Fibroblast of lung (primary cell): ENCODE measurements at places on chromosomes 3 and 15. TPM values are rescaled to one million over a fixed set of nuclear protein-coding genes. Genes with fewer than 3 reads are reported as not detected.

DNA sequence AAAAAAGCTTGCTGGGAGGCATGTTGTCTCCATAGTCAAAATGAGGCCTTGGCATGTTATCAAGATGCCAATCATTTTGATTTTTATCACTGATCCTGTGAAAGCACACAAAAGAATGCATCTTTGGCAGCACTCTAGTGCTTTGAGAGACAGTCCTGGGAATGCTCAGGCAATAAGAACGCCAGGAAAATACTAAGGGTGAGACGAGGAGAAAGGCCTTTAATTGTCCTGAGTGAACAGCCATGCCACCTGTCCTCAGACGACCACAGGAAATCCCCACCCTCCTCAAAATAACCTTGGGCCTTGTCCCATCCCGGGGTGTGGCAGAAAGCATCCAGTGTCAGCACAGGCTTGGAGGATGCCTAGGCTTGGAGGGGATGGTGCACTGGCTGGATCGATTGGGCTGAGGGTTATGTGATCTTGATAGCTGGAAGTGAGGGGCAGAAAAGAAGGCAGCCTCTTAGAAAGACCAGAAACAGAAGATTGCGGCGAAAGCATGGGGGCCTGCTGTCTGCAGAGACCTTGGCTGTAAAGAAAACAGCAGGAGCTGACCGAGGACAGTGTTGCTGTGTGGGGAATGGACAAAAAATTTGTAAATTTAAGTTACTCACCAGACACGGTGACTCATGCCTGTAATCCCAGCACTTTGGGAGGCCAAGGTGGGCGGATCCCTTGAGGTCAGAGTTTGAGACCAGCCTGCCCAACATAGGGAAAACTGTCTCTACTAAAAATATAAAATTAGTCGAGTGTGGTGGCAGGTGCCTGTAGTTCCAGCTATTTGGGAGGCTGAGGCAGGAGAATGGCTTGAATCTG lies 7.3 kb downstream of the TMEM158 start:
- H3K36me3 ChIP-seq = peaks cover 1% of the 10 kb centered on the region
- H3K4me3 ChIP-seq = no peak overlapping the region
- no peaks in the 10 kb centered on the region for H3K27me3 ChIP-seq
- peaks cover 8% of the 10 kb centered on the region for H3K4me1 ChIP-seq
- DNase-seq = peak; percentile 70
- peak overlapping the region; percentile 59 for H3K27ac ChIP-seq

DNA sequence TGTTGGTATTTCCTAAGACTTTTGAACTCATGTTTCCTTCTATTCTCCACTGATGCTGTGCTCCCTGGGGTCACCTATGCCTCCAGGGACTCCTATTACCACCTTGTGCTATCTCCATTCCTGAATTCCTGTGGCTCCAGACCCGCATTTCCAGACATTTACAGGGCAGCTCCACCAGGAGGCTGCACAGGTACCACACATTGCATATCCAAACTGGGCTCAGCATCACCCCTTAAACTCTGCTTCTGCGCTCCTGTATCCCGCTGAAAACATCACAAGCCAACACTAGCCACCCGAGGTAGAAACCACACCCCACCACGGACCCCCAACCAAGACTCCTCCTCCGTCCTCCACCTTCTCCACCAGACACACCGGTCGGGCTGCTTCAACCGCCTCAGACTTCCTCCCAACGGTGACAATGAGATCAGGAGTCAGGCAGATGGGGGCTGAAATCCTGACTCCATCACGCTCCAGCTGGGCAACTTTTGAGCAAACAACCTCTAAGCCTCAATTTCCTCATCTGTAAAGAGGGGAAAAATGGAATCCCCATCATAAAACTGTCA lies 10.4 kb downstream of the TNK2 start:
- H3K36me3 ChIP-seq = no peaks in the 10 kb centered on the region
- no peak overlapping the region for H3K4me3 ChIP-seq
- no peaks in the 10 kb centered on the region for H3K27me3 ChIP-seq
- no peak overlapping the region for H3K27ac ChIP-seq

The IMPG2 gene
- total RNA-seq = 0.33 and 0.51 TPM in 2 replicates

The PRSS50 gene
- total RNA-seq = not detected in 2 replicates

The CPN2 gene
- not detected in 2 replicates for total RNA-seq

The ELL3 gene
- total RNA-seq = 6.7 and 10.1 TPM in 2 replicates

The TLR9 gene
- total RNA-seq = under 0.01 TPM in 1 of 2 replicates, not detected in the other

DNA sequence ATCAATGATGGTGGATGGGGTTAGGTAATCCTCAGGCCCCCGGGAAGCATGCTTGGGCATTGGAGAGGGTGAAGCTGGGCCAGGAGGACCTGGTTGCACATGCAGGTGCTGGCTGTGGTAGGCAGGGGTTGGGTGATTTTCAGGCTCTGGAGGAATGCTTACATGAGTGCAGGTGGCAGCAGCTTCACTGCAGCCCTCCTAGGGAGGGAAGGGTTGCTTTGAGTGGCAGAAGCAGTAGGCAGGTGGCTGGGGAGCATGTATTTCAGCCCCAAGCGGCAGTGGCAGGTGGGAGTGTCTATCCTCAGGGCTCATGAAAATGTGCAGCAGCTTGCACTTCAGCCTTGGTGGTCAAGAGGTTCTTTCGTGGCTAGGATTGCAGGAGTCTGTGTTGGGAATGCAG lies 230.0 kb upstream of the CTNNB1 start:
- no peaks in the 10 kb centered on the region for H3K27me3 ChIP-seq
- H3K4me3 ChIP-seq = no peak overlapping the region
- no peak overlapping the region for H3K27ac ChIP-seq
- no peaks in the 10 kb centered on the region for H3K36me3 ChIP-seq
- H3K4me1 ChIP-seq = peaks cover 5% of the 10 kb centered on the region

GRCh38 chr3:123409443-123410148 lies 39.3 kb downstream of the ADCY5 start:
- no peak for DNase-seq
- H3K36me3 ChIP-seq = no peaks in the 10 kb centered on the region
- no peak overlapping the region for H3K27ac ChIP-seq

DNA sequence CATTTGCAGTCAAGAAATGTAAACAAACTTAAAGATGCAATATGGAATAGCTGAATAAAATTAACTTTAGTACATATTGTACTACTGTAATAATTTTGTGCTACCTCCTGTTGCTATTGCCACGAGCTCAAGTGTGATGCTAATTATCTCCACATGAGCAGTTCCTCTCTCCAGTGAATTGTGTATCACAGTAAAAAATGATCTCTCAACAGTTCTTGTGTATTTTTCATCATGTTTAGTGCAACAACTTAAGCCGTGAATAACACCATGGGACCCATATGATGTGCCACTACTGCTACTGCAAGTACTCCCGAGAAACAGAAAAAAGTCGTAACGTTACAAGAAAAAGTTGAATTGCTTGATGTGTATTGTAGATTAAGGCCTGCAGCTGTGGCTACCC lies 12.4 kb downstream of the RIOX2 start:
- DNase-seq = no peak
- peaks cover 4% of the 10 kb centered on the region for H3K36me3 ChIP-seq
- peaks cover 9% of the 10 kb centered on the region for H3K4me1 ChIP-seq
- H3K27me3 ChIP-seq = no peaks in the 10 kb centered on the region
- no peak overlapping the region for H3K4me3 ChIP-seq

The EPHA3 gene
- 0.26 and 0.99 TPM in 2 replicates for total RNA-seq

- no peak overlapping the region for H3K27ac ChIP-seq
- no peaks in the 10 kb centered on the region for H3K36me3 ChIP-seq
- H3K4me1 ChIP-seq = no peaks in the 10 kb centered on the region
- DNase-seq = peak; percentile 4
- no peaks in the 10 kb centered on the region for H3K27me3 ChIP-seq
Observed at GRCh38 chr3:48765376-48765775, 48.4 kb upstream of the IP6K2 start.

The PRR23B gene
- not detected in 2 replicates for total RNA-seq

DNA sequence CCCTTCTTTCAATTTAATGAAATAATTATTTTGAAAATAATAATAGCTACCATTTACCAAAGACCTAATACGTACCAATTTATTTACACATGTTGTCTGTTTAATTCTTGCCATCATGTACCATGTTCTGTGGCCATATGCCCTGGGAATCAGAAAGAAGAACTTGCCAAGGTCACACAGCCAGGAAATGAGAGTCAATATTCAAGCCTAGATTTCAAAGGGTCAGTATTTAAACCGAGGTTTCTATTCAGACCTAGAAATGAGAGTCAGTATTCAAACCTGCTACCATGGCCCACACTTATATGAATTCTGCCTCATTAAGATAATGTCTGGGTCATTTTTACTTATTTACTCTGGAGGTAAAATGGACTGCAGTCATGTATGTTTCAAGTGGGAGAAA lies 103.6 kb upstream of the TBL1XR1 start:
- H3K36me3 ChIP-seq = no peaks in the 10 kb centered on the region
- no peak overlapping the region for H3K4me3 ChIP-seq
- no peaks in the 10 kb centered on the region for H3K27me3 ChIP-seq
- no peaks in the 10 kb centered on the region for H3K4me1 ChIP-seq
- H3K27ac ChIP-seq = no peak overlapping the region
- DNase-seq = no peak

The CCDC71 gene
- total RNA-seq = 16.4 and 17.8 TPM in 2 replicates

DNA sequence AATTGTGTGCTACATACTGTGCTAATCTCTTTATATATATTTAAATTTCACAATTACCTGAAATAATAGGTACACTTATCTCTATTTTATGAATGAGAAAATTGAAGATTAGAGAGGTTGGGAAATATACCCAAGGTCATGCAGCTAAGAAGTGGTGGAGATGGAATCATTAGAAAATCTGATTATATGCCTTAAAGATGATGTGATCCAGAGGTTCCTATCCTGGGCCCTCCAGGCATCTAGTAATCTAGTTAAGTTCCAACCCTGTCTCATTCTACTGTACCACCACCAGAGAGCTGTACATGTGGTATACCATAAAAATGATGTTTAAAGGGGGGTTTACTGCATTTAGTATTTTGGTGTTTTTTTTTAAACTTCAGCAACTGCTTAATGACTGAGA lies 40.7 kb downstream of the SYN2 start:
- no peak for DNase-seq
- H3K4me3 ChIP-seq = no peak overlapping the region
- H3K27ac ChIP-seq = no peak overlapping the region
- no peaks in the 10 kb centered on the region for H3K4me1 ChIP-seq
- H3K36me3 ChIP-seq = no peaks in the 10 kb centered on the region

The PTX3 gene
- total RNA-seq = 464 and 549 TPM in 2 replicates

DNA sequence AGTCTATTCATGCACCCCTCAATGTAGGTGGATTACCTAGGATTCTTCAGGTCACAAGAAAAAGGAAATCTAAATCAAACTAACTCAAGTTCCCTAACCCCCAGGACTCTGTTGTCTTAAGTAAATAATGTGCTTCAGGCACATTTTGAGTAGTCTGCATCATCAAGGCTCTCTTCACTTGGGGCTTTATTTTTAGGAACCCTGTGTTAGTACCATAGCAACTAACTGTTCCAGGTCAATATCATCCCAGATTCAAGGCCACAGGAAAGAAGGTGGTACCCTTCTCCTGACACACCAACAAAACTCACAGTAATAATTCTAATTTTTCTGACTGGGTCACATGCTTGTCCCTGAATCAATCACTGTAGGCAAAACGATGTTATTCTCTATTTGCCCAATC lies 218.1 kb downstream of the MAGI1 start:
- no peaks in the 10 kb centered on the region for H3K36me3 ChIP-seq
- no peaks in the 10 kb centered on the region for H3K27me3 ChIP-seq
- H3K4me3 ChIP-seq = no peak overlapping the region
